T-cell (primary cell): ENCODE measurements at places on chromosomes 3 and 15. TPM values are rescaled to one million over a fixed set of nuclear protein-coding genes. Genes with fewer than 3 reads are reported as not detected.

The GALNT15 gene
- total RNA-seq, result not detected

The SPINT1 gene
- total RNA-seq, result 5.1 TPM

The KLHL40 gene
- not detected for total RNA-seq

The CCR3 gene
- 0.55 TPM for total RNA-seq

The ENTPD3 gene
- not detected for total RNA-seq

The ZFAND6 gene
- total RNA-seq, result 82.5 TPM

The TMEM212 gene
- not detected for total RNA-seq

GRCh38 chr15:101246824-101247745 is 4.8 kb downstream of the CHSY1 start:
- DNase-seq, result no peak

- no peak for DNase-seq
Observed at GRCh38 chr15:80375968-80376891, 28.0 kb upstream of the ARNT2 start.

DNA sequence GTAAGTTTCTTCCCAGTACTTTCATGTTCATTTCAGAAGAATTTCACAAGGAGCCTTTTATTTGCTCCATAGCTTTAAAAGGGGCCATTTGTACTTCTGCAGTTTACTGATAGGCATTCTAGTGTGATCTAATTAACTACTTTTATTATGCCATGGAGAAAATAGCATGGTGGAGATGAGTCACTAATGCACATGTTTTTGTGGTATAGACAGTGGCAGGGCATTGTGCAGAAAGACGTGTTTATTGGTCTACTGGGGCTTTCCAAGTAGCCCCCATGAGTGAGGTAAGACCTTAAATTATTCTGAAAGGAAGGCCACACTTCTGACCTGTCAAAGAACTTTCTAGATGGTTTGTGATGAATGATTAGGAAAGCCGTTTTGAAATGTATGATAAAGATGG is 810.0 kb upstream of the NR2F2 start:
- no peak for DNase-seq

DNA sequence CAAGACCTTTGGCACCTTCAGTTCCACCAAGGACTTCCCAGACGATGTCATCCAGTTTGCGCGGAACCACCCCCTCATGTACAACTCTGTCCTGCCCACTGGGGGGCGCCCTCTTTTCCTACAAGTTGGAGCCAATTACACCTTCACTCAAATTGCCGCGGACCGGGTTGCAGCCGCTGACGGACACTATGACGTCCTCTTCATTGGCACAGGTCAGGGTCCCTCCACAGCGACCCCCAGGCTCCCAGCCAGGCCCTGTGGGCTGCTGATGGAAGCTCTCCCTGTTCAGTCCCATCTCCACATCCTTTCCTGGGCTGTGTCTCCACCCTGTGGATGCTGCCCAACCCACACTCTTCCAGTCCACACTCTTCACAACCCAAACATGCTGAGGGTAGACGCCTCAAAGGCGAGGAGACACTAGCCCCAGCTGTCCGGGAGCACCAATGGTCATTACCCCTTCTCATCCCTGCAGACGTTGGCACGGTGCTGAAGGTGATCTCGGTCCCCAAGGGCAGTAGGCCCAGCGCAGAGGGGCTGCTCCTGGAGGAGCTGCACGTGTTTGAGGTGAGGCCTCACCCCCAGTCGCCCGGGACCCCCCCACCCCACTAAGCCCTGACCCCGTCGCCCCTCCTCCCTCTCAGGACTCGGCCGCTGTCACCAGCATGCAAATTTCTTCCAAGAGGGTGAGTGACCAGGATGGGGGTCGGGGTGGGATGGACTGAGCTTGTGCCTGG is 4.3 kb upstream of the LSMEM2 start:
- DNase-seq, result peak; percentile 60

GRCh38 chr3:31067004-31067403 is 172.5 kb upstream of the GADL1 start:
- DNase-seq, result no peak

GRCh38 chr3:140031170-140031569 is 96.2 kb downstream of the CLSTN2 start:
- DNase-seq, result no peak

DNA sequence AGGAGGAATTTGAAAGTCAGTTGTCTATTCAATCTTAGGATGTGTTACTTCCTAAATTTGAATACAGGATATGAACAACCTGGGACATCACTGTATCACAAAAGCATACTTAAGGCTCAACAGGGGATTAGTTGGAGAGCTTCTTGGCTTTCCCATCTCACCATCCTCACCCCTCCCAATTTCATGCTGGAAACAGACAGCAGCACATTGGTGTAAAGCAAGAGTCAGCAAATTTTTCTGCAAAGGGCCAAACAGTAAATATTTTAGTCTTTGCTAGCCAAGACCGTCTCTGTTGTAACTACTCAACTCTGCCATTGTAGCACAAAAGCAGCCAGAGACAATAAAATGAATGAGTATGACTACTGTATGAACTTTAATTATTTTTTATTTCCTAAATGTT is 94.9 kb downstream of the ERC2 start:
- DNase-seq, result no peak

DNA sequence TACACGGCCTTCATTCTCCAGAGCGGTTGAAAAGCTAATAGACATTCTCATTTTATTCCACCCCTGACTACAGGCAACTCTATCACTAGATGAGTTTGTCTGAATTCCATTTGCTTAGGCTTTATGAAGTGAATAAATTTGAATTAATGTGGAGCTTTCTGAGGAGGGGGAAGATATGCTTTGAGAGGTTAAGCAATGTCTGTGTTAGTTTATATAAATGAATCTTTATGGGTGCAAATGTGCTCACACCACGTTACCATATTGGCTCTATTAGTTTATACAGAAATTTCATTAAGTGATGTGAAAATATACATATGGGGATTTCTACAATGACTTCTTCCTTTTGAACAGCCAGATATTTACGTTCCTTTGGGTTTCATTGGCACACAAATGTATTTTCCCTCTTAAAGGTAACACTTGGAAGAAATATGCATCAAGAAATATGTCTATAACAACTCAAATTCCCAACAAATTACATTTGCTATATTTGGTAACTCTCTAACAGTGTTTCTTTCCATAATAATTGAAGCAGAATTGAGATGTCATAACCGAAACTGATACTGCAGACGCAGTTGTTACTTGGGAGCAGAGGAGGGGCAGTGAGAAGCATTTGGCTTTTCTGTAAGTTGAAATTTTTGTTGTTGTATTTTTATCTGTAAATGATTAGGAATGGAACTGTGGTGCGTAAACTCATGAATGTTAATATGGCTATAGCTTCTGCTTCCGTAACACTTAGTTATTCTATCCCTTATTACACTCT is 359.4 kb downstream of the CACNA2D3 start:
- DNase-seq, result no peak

GRCh38 chr3:142127941-142128658 is 21.2 kb downstream of the TFDP2 start:
- no peak for DNase-seq

DNA sequence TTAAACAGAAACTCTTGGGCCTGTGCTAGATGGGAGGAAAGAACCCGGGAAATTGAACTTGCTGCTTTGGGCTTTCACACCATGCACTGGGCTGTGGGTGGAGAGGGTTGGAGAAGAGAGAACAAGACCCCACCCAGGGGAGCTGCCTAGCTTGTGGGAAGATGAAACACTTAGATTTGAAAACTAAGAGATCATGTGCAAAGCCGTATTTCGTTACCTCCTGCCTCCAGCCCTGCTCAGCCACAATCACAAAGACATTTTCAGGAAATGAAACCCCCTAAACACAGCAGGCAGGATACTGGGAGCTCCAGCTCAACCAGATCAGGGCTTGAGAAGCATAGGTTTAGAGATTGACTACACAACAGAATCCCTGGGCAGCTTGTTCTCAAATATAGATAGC is 183.0 kb upstream of the C2CD4B start:
- no peak for DNase-seq

- DNase-seq, result no peak
Observed at GRCh38 chr3:40720863-40721262, 196.1 kb downstream of the ZNF621 start.

DNA sequence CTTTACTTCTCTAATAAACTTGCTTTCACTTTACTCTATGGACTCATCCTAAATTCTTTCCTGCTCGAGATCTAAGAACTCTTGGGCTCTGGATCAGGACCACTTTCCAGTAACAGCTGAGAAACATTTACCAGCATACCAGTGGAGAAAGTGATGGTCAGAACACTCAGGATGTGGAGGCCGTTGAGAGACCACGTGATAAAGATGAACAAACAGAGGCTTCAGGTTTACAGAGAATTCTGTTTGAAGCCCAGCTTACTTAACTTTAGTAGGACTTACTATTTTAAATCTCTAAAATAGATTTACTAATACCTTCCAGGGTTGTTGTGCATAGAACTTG is 57.0 kb downstream of the FRMD4B start:
- no peak for DNase-seq

DNA sequence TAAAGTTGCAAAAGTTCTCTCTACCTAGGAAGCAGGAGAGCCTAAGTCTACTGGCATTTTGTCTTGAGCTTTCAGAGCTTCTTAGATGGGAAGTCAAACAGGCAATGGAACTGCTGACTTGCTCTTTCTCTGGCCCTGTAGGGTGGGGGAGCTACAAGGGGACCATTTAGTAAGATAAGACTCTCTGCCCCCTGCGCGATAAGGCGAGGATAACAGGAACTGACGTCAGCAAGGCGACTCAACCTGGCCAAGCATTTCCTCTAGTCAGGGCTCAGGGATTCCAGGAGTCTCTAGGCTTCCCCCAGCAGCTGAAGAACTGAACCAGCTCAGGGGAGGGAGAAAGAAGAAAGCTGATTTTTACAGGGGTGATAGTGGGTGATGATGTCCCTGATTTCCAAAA is 5.8 kb downstream of the RARB start:
- DNase-seq, result no peak

DNA sequence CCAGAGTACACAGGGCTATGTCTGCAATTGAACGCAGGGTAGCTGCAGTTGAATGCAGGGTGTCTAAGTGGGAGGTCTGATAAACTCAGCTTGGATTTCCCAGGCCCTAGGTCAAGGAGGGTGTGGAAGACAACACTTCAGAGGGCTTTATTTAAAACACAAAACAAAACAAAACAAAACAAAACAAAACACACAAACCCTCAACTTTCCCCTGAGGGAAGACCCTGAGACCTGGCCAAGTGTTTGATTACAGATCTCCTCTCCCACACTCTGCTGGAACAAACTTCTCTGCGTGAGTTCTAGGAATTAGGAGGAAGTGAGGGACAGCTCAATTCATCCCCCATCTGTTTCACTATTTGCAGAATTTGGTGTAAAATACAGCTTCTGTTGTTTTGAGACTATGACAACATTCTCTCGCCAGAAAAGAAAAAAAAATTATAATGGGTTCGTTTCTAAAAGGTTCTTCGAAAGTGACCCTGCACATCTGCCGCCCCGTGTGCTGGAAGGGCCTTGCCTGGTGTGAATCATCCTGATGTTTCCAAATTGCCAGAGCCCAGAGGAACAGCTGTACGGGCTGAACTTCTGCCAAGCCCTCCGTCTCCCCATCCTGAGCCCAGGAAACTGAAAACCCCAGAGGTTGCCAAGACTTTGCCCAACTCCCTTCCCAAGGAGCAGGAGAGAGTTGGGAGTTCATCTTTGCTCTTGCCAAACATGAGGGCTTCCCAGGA is 73.3 kb upstream of the RAD18 start:
- no peak for DNase-seq

- DNase-seq, result no peak
Observed at GRCh38 chr3:100023150-100023549, 91.2 kb downstream of the FILIP1L start.

- no peak for DNase-seq
Observed at GRCh38 chr3:17307482-17307881, 422.7 kb downstream of the PLCL2 start.

DNA sequence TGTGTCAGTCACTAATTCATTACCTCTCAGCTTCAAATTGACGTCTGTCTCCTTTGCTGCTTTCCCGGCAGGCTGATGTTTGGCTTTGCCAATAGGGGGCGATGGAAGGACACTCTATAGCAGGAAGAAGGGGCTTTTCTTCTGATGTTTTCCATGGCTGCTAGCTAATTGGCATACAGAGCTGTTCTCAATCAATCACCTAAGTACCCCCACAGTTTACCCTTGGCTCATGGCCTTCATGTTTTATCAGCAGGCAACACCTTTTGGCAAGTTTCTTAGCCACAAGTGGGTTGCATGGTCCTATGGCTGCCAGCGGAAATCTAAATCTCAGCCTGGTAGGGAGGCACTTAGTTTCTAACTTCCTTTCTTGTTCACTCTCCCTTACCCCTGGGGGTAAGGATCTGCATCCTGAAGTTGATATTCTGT is 45.0 kb downstream of the ESYT3 start:
- no peak for DNase-seq

DNA sequence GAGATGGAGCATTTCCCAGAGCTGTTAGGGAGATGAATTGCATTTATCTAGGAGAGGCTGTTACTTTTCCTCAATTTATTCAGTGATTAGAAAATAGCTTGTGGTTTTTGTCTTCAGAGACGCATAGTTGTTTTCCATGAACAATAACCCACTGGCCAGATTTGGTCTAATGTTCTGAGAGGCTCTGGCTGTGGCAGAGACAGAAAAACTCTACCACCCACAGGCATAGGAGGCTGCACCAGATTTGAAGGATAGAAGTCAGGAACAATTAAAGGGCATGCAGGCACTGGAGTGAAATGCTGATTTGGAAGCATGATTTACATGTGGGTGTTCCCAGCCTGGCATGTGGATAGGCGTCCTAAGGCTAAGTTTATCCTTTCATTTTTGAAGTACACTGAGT is 143.5 kb downstream of the NFKBIZ start:
- no peak for DNase-seq

GRCh38 chr3:143110371-143110770 is 9.2 kb upstream of the CHST2 start:
- DNase-seq, result no peak

DNA sequence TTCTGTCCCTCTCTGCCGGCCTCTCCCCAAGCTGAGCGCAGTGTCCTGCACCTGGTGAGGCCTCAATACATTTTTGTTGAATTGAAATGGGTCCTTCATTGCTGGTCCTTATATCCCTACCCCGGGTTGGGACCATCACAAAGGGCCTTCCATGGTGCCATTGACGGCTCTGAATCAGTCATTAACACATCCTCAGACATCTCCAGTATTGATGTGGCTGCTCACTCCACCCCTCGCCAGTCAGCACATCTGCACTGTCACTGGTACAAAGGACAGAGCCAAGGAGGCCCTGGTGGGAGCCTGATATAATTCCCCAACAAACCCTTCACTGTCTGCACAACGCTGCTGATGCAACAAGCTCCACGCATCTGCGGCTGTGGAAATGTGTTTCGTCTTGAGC is 191.6 kb upstream of the TOPAZ1 start:
- no peak for DNase-seq

GRCh38 chr3:115169808-115170207 is 22.7 kb upstream of the ZBTB20 start:
- no peak for DNase-seq

- DNase-seq, result peak; percentile 58
Observed at GRCh38 chr3:138781012-138781470, 53.7 kb downstream of the PIK3CB start.

DNA sequence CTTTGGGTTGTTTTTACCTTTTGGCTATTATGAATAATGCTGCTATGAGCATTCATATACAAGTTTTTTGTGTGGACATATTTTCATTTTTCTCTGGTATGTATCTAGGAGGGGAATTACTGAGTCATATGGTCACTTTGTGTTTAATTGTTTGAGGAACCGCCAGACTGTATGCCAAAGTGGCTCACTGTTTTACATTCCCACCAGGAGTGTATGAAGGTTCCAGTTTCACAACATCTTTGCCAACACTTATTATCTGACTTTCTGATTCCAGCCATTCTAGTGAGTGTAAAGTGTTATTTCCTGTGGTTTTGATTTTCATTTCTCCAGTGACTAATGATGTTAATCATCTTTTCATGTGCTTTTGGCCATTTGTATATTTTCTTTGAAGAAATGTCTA is 51.8 kb downstream of the CMTM7 start:
- DNase-seq, result no peak

- DNase-seq, result no peak
Observed at GRCh38 chr3:132461544-132461943, 44.2 kb downstream of the DNAJC13 start.
